Esophagus squamous epithelium (tissue), 5 donors: ENCODE measurements at places on chromosomes 2 and 18.

GRCh38 chr2:238106698-238107524, 6.8 kb downstream of the ESPNL start:
- no peak for DNase-seq

GRCh38 chr18:36275561-36275960, 22.0 kb upstream of the FHOD3 start:
- no peak for DNase-seq

DNA sequence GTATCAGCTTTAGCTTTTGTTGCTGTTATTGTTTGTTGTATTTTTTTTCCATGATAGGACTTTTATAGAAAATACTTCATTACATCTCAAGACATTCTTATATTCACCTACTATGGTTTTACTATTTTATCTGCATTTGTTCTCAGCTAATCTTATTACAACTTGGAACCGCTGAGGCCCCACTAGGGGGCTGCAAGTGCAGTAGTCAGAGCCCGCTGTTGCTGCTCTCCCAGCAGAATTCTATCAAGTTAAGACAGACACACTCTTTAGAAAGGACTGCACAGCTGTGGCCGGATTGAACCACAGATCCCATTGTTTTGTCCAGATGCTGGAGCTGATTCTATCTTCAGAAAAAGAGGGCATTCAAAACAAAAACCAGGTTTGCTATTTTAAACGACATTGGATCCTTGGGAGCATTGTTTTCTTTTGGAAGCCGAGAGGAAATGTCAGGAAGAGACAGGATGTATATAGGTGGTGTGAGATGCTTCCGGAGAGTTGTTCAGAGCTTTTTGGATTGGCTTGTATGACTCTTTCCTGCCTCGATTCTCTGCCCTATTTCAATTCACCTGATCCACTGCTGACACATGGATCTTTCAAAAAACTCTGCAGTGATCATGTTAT, 105.7 kb upstream of the GAREM1 start:
- DNase-seq: no peak

- no peak for DNase-seq
Observed at GRCh38 chr18:13266218-13267100, 47.9 kb downstream of the LDLRAD4 start.

GRCh38 chr18:45688113-45688512, 35.9 kb upstream of the SLC14A1 start:
- no peak for DNase-seq

DNA sequence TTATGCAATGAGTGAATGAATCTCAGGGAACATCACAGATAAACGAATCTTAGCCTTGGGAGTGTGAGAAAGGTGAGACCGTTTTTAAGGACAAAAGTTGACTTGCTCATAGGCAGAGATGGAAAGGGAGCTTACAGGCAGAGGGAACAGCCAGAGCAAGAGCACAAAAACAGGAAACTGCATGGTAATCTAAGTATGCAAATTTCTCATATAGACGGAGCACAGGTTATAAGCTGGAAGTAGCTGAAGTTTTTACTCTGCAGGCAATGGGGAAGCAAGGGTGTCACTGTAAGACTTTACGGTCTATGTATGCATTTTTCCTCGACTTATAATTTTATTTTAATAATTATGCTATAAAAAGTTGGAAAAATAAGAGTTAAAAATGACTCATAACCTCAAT, 44.8 kb upstream of the STRN start:
- DNase-seq: no peak
